ENCODE measurements at places on chromosomes 6 and 20. TPM values are rescaled to one million over a fixed set of nuclear protein-coding genes. Genes with fewer than 3 reads are reported as not detected.

LST1 gene
- not detected for total RNA-seq

AHI1 gene
- 18.0 TPM for total RNA-seq

E2F3 gene
- 3.7 TPM for total RNA-seq

POM121L2 gene
- not detected for total RNA-seq

- no peaks in the 10 kb centered on the region for H3K27me3 ChIP-seq
- no peak for DNase-seq
- no peak overlapping the region for H3K4me3 ChIP-seq
- H3K4me1 ChIP-seq, result no peaks in the 10 kb centered on the region
- no peaks in the 10 kb centered on the region for H3K36me3 ChIP-seq
Observed at GRCh38 chr6:85966828-85967227, 324.1 kb upstream of the SYNCRIP start.

DNA sequence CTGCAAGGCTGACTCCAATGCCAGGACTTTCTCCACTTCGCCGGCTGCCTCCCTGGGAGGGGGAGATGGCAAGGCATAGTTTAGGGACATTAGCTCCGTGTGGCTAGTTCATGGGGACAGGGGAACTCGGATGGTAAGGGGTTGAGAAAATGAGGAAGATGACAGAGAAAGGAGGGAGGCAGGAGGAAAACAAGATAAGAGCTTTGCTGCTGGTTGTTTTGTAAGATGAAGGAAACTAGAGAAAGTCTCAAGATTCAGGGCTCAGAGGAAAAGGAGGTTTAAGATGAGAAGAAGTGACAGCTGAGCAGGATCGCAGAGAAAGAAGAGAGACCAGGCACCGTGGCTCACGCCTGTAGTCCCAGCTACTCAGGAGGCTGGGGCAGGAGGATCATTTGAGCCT, 180.9 kb upstream of the RREB1 start:
- no peaks in the 10 kb centered on the region for H3K4me1 ChIP-seq
- H3K4me3 ChIP-seq, result no peak overlapping the region
- DNase-seq, result no peak
- no peaks in the 10 kb centered on the region for H3K36me3 ChIP-seq
- no peaks in the 10 kb centered on the region for H3K27me3 ChIP-seq
- H3K27ac ChIP-seq, result no peak overlapping the region

DNA sequence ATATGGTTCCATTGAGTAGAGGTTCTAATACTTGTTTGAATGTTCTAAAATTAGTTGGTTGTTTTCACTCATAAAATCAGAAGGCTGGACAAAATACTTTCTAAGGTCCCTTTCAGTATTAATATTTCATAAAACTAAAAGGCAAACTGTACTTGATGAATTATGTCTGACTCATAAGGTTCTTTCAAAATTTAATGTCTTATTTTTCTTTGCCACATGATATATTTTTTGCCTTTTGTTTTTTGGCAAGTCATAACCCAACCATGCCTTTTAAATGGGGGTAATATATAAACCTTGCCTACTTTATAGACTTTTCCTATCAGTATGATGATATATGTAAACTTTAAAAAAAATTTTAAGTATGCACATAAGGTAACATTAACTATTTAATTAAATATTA, 244.7 kb downstream of the PTPRK start:
- H3K4me3 ChIP-seq, result no peak overlapping the region
- no peak for DNase-seq
- H3K36me3 ChIP-seq, result no peaks in the 10 kb centered on the region

DNA sequence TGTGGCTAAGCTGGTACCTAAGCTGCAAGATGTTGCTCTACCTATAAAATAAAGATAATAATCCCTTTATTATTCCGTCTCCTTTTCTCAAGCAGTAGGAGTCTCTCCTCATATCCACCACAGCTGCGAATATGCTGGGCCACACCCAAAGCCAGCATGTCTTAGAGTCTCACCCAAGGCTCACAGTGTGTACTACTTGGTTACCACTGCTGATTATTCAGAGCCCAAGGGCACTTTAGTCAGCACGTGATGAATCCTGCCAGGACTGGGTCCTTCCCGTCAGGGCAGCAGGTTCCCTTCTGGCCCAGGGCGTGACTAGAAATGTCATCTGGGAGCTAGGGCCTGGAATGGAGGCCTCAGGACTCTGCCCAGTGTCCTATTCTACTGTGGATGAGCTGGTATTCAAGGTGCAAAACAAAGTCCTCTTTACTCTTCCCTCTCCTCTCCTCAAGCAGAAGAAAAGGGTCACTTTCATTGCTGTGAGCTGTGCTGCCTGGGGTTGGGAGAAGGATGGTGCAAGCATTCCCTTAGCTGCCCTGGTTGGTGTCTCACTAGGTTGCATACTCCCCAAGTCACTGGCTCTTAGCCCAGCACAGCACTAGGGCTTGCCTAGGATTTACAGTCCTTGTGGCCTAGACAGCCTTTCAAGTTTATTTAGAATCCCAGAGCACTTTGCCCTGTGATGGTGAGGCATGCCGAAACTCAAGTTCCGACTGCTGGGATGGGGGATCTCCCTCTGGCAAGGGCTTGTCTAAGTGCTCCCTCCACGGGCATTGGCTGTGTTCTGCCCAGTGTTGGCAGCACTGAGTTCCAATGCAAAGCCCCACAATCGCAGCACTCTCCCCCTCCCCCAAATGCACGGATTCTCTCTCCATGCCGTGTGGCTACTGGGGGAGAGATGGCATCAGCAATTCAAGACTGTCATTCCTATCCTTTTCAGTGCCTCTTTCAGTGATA, 320.2 kb downstream of the BTBD9 start:
- H3K36me3 ChIP-seq, result no peaks in the 10 kb centered on the region
- H3K27ac ChIP-seq, result no peak overlapping the region
- no peaks in the 10 kb centered on the region for H3K4me1 ChIP-seq
- H3K4me3 ChIP-seq, result no peak overlapping the region

- no peak overlapping the region for H3K27ac ChIP-seq
- no peaks in the 10 kb centered on the region for H3K4me1 ChIP-seq
- no peaks in the 10 kb centered on the region for H3K27me3 ChIP-seq
- no peak overlapping the region for H3K4me3 ChIP-seq
- no peak for DNase-seq
Observed at GRCh38 chr6:147003186-147003585, 201.0 kb upstream of the STXBP5 start.

- no peak overlapping the region for H3K27ac ChIP-seq
- DNase-seq, result no peak
- H3K36me3 ChIP-seq, result no peaks in the 10 kb centered on the region
- H3K27me3 ChIP-seq, result no peaks in the 10 kb centered on the region
- H3K4me1 ChIP-seq, result no peaks in the 10 kb centered on the region
Observed at GRCh38 chr6:117346142-117346930, 79.4 kb downstream of the ROS1 start.

DNA sequence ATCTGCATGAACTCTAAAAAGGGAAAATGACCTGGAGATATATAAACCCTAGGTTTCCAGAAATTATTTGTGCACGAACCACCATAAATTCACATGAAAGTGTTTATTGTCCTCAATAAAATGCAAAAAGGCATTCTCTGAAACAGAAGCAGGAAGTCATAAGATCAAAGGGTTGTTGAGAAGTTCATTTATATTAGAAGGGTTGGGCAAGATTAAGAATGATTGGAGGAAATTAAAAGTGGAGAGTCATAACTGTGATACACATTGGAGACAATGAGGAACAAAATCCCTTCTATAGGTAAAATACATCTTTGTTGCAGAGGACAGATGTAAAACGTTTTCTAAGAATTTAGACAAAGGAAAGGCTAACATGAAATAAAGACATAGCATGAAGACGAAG, 476.8 kb downstream of the CBLN4 start:
- H3K4me3 ChIP-seq, result no peak overlapping the region
- no peaks in the 10 kb centered on the region for H3K4me1 ChIP-seq

DNA sequence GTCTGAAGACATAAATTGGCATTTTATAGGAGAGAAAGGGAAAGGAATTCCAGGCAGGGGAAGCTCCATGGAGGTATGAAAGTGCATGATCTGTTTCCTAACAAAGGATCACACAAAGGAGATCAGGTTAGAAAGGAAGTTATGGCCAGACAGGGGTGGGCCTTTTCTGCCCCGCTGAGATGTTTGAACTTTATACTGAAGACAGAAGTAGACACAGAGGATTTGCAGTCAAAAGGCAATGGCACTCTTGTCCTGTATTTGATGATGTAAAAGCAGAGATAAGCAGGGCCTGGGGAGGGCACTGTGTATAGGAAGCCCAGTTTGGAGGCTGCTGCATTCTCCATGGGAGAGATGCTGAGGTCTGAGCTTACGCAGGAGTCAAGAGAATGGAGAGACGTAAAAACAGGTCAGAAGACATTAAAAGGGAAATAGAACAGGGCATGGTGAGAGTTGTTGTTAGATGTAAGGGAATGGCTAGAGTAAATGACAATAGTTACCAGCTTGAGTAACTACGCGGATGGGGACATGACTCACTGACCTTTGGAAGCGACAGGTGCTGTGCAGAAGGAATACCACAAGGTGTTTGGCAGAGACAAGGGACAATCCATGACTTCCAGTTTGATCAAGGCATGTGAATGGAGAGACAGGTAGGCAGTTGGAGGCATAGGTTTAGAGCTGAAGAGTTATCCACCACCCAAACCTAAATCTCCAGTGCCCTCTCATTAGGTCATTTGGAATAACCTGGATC, 190.6 kb upstream of the SASH1 start:
- H3K27me3 ChIP-seq, result no peaks in the 10 kb centered on the region
- no peak for DNase-seq
- H3K27ac ChIP-seq, result no peak overlapping the region
- no peak overlapping the region for H3K4me3 ChIP-seq
- no peaks in the 10 kb centered on the region for H3K36me3 ChIP-seq

All from prostate gland (tissue), 2 donors.